ENCODE measurements at places on chromosomes 12 and 14.

GRCh38 chr14:49582113-49582977, 3.8 kb downstream of the RPS29 start:
- DNase-seq: no peak

GRCh38 chr14:100034961-100035500, 30.2 kb upstream of the EVL start:
- DNase-seq: no peak

DNA sequence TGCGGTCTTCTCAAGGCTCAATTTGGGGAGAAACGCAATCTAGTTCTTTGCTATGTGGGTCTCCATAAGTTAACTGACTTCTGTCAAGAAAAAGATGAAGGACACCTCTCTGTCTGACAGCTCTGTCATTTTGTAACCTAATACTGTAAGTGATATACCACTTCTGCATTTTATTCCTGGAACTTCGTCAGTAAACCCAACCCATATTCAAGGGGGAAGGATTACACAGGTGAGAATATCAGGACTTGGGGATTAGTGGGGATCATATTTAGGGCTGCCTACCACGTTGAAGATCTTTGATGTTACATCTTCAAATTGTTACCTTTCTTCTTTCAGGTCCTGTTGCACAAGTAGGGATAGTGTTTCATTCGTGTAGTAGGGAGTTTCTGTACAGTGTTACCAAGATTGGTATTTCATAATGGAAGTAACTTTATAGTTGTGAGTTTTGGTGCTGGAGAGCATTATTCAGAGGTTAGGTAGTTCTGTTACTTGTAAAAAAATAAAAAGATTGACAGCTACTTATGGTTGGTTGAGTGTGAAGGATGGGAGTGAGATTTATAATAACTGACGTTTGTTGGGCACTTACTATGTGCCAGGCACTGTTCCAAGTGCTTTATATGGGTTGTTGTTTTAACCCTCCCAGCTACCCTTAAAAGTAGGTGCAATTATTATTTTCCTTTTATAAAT, 1.6 kb downstream of the TMEM260 start:
- no peak for DNase-seq

GRCh38 chr12:5451251-5451650, 19.3 kb downstream of the NTF3 start:
- no peak for DNase-seq

DNA sequence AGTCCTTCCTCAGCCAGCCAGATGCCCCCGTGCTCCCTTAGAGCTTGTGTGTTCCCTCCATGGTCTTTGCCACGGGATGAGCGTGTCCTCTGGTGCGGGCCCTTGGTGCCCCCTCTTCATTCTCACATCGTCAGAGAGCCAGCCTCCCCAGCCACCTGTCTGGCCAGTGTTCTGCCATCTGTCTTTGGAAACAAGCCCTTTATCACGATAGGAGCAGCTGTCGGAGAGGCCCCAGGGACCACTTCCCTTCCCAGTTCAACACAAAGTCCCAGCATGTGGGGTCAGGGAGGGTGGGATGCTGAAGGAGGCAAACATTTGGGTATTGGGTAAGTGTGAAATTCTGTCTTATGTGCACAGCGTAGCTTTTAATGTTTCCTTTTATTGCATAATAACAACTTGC, 44.5 kb downstream of the DYNC1H1 start:
- DNase-seq: no peak

- no peak for DNase-seq
Observed at GRCh38 chr14:59961518-59962062, 41.6 kb downstream of the LRRC9 start.

GRCh38 chr12:66331814-66332213, 29.5 kb downstream of the HELB start:
- no peak for DNase-seq

- DNase-seq: peak; percentile 21
Observed at GRCh38 chr14:99725774-99726537, 41.9 kb downstream of the CYP46A1 start.

GRCh38 chr14:97010491-97011160, 213.4 kb downstream of the VRK1 start:
- DNase-seq: no peak

- DNase-seq: no peak
Observed at GRCh38 chr12:105204916-105205315, 31.1 kb downstream of the APPL2 start.

- no peak for DNase-seq
Observed at GRCh38 chr12:1360441-1361210, 233.8 kb downstream of the FBXL14 start.

- no peak for DNase-seq
Observed at GRCh38 chr12:122491991-122492390, 8.7 kb downstream of the ZCCHC8 start.

DNA sequence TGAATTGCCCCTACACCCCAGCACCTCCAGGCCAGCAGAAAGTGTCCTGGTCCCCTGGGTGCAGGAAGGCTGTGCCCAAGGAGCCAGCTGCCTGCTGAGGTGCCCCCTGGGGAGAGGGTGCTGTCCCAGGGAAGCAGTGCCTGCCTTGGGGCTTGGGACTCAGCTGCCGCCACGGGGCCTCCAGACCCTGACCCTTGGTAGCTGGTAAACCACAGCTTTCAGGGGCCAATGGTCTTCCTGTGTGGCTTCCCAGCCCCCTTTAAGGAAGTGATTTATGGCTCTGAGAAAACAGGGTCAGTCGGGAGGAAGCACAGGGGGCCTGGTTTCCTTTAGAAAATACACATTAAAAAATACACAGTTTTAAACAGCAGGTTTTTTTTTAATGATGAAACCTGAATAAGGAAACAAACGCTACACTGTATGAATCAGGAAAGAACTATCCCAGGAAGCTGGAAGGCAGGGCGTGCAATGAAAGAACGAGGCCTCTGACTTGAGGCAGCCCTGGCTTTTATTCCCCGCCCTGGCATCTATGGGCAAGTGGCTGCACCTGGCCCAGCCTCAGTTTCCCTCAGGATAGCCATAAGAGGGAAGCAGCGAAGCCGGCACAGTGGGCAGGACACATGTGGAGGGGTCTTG, 40.6 kb upstream of the EML1 start:
- no peak for DNase-seq

- DNase-seq: no peak
Observed at GRCh38 chr12:20376984-20377383, 8.6 kb downstream of the PDE3A start.

GRCh38 chr12:116456330-116457082, 102.7 kb upstream of the MAP1LC3B2 start:
- no peak for DNase-seq
